ENCODE measurements at places on chromosomes 4 and X.

- ATAC-seq, result no peak
Observed at GRCh38 chr4:159018062-159018629, 84.7 kb upstream of the RAPGEF2 start.

- no peak for ATAC-seq
Observed at GRCh38 chr4:113086172-113086695, 36.8 kb downstream of the ANK2 start.

DNA sequence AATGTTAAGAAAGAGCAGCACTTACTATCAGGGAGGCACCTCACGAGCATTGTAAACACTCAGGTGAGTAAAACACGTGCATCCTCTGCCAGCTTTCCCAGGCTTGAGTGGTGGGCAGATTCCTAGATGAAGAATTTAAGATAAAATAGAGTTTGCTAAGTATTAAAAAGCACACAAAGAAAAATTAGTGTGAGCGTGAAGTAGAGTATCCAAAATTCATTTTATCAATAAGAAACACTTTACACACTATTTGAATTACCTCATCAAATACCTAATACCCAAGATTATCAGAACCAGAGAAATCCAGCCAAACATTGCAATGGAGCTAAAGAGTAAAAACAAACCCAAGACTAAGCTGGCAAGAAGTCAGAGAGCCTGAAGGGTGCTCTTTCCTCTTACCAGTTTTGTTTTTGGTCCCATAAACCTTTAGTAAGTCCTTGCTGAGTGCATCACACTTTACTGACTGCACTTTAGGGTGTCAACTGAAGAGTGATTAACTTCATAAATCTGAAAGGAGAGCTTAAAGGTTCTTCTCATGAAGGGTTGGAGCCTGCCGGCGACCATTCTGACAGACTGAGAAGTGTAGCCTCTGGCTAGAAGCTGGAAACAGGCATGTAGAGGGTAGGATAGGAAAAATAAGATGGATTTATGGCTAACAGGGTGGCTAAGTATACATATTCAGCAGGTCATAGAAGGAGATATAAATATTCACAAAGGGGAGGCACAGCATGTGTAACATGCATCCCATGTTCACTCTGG lies 151.1 kb downstream of the SLC7A11 start:
- ATAC-seq, result no peak

DNA sequence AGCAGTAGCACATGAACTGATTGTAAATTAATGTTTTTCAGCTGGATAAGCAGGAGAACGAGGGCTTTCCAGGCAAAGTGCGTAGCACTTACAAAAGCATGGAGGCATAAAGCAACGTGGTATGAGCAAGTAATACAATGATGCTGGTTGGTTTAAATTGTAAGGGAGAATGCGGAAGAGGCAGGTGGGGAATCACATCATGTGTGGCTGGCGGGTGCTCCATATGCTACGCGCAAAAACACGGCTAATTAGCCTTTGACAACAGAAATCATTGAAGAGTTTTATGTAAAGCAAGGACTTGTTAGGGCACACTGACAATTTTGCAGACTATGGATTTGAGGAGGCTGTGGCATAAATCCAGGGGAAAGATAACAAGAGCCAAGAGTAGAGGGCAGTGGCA lies 14.6 kb downstream of the SYTL4 start:
- no peak for ATAC-seq

- no peak for ATAC-seq
Observed at GRCh38 chrX:134369576-134369975, 90.4 kb upstream of the HPRT1 start.

GRCh38 chr4:149121023-149121404 lies 678.8 kb upstream of the NR3C2 start:
- no peak for ATAC-seq

- ATAC-seq, result peak; percentile 84
Observed at GRCh38 chr4:145545538-145546174, 64.0 kb downstream of the SMAD1 start.

DNA sequence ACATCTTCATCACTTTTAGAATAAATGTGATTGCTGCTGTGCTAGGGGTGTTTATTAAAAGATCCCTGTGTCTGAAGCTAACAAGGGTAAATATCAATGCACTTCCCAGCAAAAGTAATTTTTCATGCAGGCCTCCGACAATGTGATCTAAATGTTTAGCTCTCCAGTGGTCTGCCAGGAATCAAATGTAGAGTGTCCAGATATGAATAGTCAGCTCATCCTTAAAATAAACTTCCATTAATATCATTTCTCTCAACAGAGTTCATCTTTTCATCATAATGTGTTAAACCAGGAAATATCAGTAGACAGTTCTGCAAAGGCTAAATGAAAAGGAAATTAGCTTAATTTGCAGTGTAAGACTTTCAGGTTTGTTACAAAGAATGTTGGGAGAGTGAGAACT lies 102.2 kb upstream of the EGFL6 start:
- peak; percentile 61 for ATAC-seq

DNA sequence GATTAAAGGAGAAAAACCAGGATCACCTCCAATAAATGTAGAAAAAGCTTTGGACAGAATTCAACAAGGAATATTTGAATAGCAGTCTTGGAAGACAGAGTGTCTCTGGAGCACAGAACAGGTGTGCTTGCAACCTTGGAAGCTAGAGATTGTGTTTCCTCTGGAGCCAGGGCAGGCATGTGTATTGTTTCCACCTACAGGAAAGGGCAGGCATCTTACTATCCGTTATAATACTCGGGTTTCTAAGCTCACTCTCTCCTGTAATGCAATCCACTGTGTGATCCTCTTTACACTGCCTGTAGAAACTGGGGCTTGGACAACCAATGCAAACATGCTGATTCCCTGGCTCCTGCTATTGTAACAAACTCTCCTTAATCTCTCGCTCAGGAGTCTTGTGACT lies 14.4 kb downstream of the CCDC110 start:
- peak; percentile 43 for ATAC-seq

DNA sequence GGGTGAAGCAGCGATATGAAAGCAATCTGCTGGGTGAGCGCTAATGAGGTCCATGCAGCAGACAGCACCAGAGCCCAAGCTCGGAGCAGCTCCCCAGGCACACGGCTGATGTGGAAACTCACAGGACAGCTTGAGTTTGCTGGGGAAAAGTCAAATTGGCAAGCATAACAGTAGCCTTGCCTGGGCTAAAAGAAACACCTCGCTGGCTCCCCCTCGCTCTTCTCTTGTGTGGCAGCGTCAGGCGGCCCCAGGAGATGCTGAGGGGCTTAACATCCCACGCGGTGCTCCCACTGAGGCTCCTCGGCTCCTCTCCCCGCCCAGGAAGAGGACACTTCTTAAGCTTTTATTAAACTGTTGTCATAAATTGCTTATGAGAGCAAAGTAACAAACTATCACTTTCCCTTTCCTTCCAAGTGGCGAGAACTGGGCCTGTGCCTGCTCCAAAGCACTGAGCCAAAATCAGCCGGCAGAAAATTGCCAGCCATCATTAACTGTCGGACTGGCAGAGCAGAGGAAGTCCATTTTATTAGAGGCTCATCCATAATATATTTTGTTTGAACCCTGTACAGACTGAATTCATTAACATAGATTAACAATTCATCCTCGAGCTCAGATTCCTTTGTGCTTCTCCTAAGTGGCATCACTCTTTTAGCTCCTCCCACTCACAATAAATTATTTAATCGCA lies 111.4 kb downstream of the TSPAN5 start:
- ATAC-seq, result no peak

GRCh38 chr4:156981262-156981769 lies 9.7 kb upstream of the PDGFC start:
- ATAC-seq, result peak; percentile 59

- no peak for ATAC-seq
Observed at GRCh38 chr4:98887145-98887544, 41.8 kb downstream of the EIF4E start.

Measured in SK-N-SH treated with all-trans-retinoic acid at 6 μM for 48 hours (cell line).